ENCODE measurements at places on chromosomes 4 and X.

- DNase-seq = peak; percentile 0
Observed at GRCh38 chr4:112910109-112910736, 139.2 kb upstream of the ANK2 start.

DNA sequence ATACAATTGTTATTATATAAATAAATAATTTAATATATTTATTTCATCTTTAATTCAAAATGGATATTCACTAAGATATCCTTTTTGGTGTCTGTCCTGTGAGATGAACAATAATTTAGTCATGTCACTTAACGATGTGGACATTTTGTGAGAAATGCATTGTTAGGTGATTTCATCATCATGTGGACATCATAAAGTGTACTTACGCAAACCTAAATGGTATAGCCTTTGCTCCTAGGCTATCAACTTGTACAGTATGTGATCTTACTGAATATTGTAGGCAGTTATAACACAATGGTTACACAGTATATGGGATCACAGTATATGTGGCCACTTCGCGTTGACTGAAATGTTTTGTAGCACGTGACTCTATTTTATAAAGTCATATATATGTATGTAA lies 20.2 kb upstream of the CHRNA9 start:
- DNase-seq = no peak

- DNase-seq = no peak
Observed at GRCh38 chrX:16711893-16712547, 449 bp downstream of the CTPS2 start.

DNA sequence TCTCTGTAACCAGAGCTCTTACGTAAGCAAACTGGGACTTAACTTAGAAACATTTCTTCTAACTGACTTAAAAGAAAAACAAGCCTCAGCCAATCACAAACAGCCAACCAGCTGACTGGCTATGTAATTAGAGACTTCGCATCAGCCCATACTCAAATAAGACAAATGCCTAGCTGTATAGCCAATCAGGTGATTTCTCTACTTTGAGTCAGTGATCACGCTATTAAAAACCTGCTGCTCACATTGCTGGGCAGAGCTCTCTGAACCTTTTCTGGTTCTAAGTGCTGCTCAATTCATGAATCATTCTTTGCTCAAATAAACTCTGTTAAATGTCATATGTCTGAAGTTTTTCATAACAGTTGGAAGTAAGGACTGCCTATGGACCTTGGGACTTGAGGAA lies 9.9 kb upstream of the SMIM10L2A start:
- no peak for DNase-seq

DNA sequence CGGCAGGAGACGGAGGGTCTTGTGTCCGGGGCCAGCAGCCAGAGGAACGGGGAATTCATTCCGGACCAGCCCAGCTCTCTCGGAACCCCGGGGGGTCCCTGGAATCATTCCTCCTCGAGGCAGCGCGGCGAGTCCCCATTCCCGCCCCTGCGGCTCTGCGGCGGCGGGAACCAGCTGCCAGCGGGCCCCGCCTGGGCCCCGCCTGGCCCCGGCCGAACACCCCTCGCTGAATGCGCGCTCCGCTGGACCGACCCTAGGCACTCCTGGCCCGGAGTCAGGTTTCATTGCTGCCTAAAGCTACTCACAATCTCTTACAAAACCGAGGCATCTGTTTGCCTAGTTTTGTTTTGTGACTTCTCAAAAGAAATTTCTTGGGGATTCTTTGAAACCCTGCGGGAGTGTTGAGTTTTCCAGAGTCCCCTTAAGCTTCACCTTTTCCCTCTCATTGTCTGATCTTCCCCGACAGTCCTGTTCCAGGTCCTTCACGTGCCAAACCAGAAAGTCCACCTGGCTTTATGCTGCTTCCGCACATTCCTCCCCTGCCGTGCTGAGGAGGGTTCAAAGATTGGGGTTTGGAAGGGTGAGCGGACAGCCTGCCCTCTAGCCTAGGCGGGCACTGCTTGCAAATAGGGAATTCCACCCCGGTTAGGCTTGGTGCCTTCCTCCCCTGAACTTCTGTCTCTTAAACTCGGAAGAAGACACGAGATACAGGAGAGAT lies 789 bp downstream of the ARHGAP10 start:
- no peak for DNase-seq

DNA sequence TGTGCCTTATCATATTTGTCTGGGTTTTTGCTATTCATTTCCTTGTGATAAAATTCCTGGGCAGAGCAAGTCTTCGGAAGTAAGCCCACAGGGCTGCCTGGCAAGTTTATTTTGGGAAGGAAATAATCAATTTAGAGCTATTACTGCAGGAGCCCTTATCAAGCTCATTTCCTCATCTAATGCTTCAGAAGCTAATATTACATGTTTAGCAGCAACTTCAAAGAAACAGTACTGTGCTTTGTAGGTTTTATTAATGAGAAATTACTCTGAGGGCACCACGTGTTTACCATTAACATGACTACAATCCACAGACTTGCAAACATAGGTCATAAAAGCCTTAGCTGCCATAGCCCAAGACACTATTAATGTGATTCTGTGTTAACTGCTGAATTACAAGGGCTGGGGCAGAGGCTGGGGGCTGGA lies 540.0 kb downstream of the SPRY1 start:
- DNase-seq = no peak

GRCh38 chr4:128359422-128359821 lies 71.8 kb upstream of the PGRMC2 start:
- DNase-seq = no peak

GRCh38 chr4:182221987-182222386 lies 21.2 kb upstream of the TENM3 start:
- DNase-seq = no peak

DNA sequence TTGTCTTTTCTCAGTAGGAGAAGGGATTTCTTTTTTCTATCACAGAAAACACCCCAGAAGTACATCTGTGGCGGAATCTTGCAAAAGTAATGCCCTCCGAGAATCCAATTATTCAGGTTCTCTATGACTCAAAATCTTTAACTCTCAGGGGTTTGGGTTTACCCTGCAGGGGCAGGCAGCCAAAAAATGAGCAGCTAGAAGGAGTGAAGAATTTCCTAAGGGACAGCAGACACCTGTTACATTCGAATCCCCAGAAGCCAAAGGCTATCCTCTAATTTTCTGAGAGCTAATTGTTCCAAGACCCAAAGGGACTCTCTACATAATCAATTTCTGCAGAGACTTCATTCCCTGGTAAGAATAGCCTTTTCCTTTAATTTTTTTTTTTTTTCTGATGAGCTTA lies 27.5 kb upstream of the CBR4 start:
- no peak for DNase-seq

DNA sequence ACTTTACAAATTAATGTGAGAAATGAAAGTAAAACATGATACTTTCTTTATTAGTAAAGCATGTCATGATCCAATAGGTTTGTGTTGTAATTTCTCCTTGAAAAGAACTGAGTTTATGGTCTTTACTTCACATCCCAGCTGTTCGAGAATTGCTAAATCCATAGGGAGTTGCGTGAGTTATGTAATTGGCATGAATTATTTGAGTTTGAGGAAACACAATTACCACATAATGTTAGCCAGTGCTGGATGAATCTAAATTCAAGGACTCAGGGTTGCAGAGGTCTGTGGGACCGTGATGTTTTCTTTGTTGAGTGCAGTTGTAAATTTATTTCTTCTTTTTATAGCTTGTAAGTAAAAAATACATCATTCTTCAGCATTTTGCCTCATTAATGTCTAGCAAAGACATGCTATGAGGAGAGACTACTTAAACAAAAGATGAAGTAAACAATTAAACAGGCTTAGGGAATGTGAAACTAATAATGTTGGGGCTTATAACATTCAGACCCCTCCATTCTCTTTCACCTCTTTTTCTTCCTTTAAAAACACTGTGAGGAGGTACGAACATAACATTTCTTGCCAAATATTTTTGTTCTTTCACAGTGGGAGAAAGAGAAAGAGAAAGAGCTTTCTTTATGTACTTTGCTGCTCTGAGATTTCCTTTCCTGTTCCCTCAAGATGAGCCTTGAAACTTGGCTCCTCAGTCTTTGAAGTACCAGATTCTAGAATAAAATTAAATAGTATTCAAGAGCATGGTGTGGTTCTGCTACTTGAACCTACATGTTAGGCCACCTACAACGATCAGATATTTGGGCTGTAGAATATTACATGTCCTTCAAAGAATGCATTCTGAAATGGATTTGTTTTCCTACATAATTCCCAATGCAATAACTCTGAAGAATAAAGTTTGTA lies 159.6 kb upstream of the ANK2 start:
- DNase-seq = no peak

Measured in DMS79 (cell line).